ENCODE measurements at places on chromosomes 6 and 20.
A peak's percentile ranks its signal among the peaks of the same experiment; 100 is the strongest.

GRCh38 chr20:43726333-43726732 lies 469 bp downstream of the GTSF1L start:
- DNase-seq, result no peak

DNA sequence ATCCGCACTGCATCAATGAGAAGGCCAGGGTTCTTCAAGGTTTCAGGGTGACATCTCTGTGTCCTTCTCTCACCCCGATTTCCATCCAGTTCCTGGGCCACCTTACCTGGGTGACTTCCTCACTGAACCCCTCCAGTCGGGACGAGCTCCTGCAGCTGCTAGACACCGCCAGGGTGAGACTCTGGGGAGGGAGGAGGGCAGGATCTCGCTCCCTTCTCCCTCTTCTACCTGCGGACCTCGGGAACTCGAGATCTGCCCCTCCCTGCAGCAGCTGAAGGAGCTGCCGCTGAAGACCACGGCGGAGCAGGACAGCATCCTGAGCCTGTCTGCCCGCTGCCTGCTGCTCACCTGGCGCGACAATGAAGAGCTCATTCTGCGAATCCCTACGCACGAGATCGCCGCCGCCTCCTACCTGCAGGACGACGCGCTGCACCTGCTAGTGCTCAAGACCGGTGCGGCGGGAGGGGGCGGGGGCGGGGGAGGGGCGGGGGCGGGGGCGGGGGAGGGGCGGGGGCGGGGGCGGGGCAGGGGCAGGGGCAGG lies 7.5 kb downstream of the CCM2L start:
- peak; percentile 70 for DNase-seq

DNA sequence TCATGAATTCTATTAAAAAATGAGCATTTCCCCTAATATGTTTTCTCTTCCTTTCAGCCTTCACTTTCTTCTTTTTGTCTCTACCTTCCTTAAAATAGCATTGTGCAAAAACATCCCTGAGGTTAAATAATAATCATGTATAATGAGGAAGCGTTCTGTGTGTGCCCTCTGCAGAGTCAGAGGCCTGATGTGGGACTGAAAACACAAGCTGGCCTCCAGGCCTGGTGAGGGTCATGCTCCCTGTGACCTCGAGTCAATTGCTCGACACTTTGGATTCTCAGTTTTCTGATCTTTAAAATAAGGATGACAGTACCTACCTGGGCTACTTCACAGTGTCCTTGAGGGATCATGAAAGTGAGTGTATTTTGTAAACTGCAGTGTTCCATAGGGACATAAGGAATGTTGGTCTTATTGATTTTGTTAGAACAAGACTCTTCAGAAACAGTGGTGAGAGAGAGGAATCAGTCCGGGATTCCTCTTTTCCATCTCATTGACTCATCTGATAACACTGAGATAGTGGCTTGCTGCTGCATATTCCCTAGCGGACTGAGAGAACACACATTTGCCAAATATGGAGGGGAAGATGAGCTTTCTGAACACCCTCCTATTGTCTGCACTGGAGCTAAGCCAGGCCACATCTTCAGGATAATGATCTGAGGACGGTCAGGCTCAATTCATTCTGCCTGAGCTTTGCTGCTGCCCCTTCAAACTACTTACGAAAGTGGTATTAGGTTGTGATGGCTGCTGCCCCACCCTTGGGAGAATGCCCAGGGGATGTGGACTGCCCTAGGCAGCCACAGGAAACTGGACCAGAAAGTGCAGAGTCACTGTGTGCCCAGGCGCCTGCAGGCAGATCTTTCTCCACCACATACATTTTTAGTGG lies 39.6 kb upstream of the PDE7B start:
- DNase-seq, result no peak

DNA sequence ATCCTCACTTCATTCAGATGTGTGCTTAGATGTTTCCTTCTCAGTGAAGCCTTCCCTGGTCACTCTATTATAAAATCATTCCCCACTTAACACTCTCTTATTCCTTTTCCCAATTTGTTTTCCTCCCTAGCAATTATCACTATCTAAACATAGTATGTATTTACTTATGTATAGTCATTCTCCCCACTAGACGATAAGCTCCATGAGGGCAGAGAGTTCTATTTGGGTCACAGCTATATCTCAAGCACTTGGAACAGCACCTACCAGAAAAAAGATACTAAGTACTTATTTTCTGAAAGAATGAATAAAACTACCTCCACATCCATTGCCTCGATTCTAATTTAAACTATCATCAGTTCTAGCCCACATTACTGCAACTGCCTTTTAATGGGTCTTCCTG lies 36.5 kb downstream of the USP49 start:
- DNase-seq, result no peak

GRCh38 chr6:22596011-22596410 lies 26.6 kb downstream of the HDGFL1 start:
- no peak for DNase-seq

- DNase-seq, result no peak
Observed at GRCh38 chr6:121770943-121771342, 335.5 kb downstream of the GJA1 start.

GRCh38 chr6:43299338-43300293 lies 1.6 kb downstream of the SLC22A7 start:
- no peak for DNase-seq

DNA sequence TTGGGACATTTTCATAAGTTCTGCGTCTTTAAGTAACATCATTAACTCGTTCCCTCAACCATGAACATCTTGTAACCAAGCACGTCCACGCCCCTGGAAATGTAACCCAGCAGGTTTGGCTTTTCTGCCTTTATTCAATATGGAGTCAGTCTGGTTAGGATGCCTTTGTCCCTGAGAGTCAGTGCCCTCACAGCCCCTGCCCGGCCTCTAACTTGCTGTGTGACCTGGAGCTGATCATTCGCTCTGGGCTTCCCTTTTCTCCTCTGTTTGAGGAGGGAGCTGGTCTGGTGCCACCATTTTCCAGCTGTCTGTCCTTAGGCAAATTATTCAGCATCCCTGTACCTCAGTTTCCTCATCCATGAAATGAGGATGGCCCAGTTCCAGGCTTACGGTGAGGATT lies 26.5 kb upstream of the ANGPT4 start:
- DNase-seq, result no peak

DNA sequence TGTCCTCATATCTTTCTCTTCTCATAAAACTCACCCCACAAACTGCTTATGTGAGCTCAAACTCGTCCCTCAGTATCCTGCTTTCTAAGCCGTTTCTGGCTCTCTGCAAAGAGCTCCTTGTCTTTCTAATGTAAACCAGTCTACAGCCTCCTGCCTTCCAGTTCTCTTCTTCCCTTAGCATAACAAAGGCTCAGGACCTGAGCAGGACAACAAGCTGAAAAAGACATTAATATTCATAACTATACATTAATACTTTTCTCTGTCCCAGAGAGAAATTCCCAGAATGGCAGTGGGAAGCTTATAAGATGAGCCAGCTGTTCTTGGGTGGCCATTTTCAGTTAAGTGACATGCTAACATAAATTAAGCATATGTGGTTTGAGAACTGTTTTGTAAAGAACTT lies 207.0 kb upstream of the TCF21 start:
- no peak for DNase-seq

- DNase-seq, result no peak
Observed at GRCh38 chr20:20439602-20440190, 71.8 kb downstream of the INSM1 start.

DNA sequence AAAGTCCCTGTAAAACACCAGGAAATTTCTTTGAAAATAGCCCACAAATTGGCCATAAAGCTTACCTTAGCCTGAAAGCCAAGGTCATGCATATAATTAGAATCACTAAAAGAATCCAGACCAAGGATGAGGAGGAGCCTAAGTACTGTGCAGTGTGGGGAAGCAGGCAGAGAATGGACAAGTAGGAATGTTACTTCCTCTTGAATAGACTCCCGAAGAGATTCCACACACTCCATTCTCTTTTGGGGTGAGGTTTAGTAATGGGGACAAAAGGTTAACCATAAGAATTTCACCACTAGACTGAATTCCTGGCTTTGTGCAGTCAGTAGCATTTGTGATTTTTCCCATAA lies 27.5 kb upstream of the MARCKS start:
- DNase-seq, result no peak

DNA sequence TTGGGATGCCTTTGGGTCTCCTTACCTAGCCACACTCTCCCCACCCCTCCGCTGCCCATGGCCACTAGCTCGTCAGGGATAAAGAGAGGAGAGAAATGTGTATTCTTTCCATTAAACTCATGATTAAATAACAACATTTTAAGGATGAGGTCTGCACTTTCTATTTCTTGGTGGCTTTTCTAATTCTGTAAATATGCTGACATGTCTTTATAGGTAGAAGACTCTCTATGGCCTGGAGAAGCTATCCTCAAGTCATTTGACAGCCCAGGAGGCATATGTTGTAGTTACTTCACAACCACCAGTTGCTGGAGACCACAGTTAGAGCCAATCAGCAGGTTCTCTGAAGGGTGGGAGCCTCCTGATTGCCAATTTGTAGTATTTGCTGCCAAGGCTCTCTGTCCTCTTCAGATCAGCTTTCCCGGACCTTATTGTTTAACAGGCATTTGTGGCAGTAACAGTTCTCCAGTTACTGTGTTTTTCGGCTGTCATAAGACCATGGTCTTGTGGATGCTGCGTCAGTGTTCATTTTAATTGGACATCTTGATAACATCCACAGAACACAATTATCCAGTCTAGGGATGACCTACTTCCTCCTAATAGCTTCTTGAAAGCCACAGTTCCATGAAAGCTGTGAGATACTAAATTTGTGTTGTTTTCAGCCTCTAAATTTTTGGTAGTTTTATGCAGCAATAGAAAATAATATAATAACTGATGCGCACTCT lies 205.0 kb upstream of the KCNQ5 start:
- DNase-seq, result no peak

DNA sequence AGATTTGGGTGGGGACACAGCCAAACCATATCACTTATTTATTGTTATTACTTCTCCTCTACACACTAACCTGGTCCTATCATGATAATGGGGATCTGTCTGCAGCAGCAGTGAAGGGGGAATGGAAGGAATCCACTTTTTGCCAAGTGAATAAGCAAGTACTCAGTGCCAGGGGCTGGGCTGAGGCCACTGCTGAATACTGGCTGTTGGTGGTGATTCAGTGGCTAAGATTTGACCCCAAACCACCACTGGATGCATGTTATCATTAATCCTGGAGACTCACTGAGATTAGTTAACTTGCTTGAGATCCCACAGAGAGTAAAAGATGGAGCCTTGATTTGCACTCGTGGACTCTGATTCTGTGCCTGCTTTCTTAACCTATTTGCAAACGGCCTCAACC lies 127.7 kb downstream of the TSHZ2 start:
- no peak for DNase-seq

- DNase-seq, result no peak
Observed at GRCh38 chr20:17859002-17859615, 109.5 kb downstream of the SNX5 start.

Measured in ecto neural progenitor cell (in vitro differentiated cells).